HTR-8/SVneo (cell line): ENCODE measurements at places on chromosomes 1 and 21.
A peak's percentile ranks its signal among the peaks of the same experiment; 100 is the strongest.

DNA sequence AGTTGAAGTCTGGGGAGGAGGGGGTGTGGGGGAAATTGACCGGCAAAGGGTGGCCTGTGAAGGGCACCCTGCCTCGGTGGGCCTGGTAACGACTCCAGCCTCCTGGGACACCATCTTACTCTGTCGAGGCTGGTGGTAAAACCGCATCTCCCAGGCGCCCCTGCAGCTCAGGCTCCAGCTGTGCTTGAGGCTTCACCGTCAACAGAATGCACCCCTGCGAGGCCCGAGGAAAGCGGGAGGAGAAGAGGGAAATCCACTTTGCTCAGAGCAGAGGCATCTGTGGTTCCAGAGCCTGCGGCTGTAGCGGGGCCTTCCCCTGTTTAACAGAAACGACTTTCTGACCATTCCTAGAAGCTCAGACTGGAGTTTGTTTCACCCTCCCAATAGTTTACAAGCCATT is 165.6 kb downstream of the NPHP4 start:
- DNase-seq = no peak

DNA sequence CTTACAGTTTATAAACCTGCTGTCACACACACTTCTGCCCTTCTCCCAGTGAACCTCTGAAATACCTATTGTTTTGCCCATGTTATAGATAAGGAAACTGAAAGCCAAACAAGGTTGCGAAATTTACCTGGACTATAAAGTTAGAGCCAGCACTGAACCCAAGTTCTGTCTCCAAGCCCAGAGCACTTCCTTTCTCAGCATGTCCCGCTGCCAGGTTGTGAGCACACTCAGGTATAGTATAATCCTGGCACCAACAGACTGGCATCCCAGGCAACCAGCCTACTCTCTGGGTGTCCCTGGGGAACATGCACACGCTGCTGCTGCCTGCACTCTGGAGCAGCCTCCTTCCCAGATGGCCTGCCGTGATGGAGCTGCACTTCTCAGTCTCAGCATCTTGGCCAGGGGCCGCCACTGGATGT is 45.1 kb downstream of the PGBD5 start:
- DNase-seq = no peak

- DNase-seq = no peak
Observed at GRCh38 chr1:51578383-51579109, 38.3 kb upstream of the OSBPL9 start.

- no peak for DNase-seq
Observed at GRCh38 chr1:212528501-212528900, 80.1 kb upstream of the ATF3 start.

DNA sequence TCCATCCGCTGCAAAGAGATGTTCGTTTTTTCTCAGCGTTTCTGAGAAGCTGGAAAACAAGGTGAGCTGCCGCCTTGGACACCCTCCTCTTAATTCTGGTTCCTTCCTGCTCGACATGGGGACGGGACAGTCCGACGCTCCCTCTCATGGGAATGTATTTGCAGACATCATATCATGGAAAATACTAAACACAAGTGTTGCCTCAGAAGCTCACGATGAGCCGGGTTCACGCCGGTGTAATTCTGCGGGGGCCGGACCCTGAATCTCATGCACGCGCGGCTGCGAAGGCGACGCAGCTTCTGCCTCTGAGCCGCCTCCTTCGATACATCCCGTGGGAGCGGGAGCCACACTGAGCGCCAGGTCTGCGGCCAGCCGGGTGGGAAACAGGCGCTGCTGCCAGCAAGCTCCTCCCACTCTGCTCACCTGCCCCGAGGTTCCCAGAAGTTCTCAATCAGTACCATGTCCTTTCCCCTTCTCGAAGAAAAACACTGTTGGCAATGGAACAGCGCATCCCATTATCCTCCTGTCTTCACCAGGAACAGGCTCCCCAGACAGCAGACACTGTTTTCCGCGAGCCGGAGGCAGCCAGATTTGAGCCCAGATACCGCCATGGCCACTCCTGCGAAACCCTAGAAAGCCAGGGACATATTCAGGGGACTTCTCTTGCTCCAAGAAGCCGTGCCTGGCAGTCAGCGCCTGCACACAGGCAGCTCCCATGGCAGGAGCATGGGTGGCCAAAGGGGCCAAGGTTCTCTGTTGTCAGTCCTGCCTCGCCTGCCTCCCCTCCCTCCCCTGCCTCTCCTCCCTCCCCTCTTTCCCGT is 98.0 kb downstream of the WDR4 start:
- no peak for DNase-seq

DNA sequence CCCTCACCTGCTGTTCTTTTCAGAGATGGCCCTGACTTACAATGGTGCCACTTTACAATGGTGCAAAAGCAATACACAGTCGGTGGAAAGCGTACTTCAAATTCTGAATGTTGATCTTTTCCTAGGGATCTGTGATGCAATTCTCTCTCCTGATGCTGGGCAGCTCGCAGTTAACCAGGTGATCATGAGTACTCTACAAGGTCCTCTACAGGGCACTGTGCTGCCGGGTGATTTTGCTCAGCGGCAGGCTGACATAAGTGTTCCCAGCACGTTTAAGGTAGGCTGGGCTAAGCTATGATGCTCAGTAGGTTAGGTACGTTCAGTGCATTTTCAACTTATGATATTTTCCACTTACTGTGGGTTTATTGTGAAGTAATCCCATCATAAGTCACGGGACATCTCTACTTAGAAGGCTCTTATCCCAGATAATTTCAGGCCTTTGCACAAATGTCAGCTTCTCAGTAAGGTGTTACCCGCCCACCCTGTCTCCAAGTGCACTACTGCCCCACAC is 126.5 kb downstream of the KCNN3 start:
- DNase-seq = no peak

DNA sequence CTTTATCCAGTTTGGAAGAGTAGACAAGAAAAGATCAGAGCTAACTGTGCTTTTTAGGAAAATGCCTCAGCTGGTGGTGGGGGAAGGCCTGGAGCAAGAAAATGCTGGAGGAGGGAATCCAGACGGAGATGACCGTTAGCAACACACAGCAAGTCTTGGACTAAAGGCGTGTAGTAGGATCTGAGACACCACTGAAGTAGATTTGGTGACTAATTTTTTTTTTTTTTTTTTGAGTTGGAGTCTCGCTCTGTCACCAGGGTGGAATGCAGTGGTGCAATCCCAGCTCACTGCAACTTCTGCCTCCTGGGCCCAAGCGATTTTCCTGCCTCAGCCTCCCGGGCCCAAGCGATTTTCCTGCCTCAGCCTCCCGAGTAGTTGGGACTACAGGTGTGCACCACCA is 41.2 kb downstream of the LPAR3 start:
- DNase-seq = peak; percentile 54

GRCh38 chr1:161048949-161049722 is 3.4 kb upstream of the USF1 start:
- no peak for DNase-seq
